ENCODE measurements at places on chromosomes 3 and 15.
A peak's percentile ranks its signal among the peaks of the same experiment; 100 is the strongest.

DNA sequence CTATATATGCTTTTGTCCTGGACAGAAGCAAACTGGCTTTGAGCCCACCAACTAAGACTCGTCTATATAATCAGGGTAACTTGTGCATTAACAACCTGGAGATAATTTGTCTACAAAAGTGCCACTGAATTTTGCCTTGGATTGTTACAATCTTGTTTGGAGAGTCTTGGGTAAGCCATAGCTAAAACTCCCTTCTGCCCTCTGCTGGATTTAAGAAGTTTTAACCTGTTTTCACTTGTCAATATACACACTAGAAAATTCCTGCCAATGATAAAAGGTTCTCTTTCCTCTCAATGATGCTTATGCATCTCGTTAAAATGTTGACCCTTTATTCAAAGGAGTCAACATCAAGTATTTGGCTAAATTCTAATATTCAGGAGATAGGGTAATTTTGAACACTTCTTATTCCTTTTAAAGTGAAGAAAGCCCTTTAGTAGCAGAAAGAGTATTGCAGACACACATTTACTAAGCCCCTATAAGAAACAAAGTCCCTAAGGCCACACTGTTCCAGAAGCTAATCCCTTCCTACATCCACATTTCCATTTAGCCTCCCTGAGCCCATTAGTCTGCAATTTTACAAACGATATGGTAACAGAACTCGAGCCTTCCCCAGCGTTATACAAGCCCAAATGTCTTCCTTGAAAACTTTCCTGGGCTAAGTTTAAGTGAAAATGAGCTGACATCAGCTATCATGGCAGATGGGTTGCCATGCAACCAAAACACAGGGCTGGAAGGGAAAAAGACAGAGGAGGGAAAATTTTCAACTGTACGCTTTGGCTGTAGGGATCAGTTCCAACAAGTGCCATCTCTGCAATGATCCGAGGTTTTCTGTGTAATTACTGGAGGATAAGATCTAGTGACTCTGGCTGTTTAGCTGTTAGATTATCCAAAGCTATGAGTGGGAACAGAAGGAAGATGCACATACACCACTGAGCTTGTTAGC lies 75.9 kb upstream of the FGF12 start:
- DNase-seq, result no peak

GRCh38 chr3:60536420-60536819 lies 714.8 kb downstream of the FHIT start:
- DNase-seq, result no peak

GRCh38 chr3:195929452-195929851 lies 21.1 kb upstream of the TNK2 start:
- no peak for DNase-seq

- DNase-seq, result no peak
Measured at GRCh38 chr3:72432246-72432645, 416.0 kb downstream of the SHQ1 start.

DNA sequence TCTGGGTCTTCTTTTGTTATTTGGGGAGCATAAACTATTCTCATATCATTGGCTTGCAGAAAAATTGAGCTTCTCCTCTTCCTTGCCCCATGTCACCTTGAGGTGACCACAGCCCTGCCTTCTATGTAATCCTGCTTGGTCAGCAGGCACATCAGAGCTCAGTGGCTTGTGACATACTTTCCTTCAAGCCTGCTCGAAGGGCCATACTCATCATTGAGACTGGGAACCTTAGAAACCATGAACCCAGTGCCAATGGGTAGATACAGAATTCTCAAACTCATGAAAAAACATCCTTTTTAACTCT lies 3.7 kb upstream of the CCR2 start:
- no peak for DNase-seq

DNA sequence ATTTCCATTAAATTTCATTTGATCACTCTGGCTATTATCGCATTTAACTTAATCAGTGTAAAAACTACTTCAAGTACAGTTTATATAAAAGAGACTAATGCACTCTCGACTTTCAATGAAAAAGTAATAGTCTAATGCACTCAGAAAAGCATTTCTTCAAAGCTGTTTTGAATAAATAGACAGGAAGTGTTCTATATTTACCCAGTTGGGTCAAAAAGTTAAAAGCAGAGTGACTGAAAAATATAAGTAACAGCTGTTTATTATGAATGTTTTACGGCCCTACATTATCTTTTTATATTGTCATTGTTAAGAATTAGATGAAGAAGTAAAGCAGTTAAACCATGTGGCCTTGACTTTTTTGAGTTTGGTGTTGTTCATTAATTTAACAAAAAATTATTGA lies 391.8 kb downstream of the ZPLD1 start:
- DNase-seq, result no peak

GRCh38 chr3:188360364-188360881 lies 206.5 kb downstream of the LPP start:
- DNase-seq, result no peak

GRCh38 chr3:188956839-188957489 lies 214.8 kb upstream of the TPRG1 start:
- DNase-seq, result peak; percentile 62

- DNase-seq, result no peak
Measured at GRCh38 chr15:41659855-41660234, 360 bp upstream of the MGA start.

- DNase-seq, result no peak
Measured at GRCh38 chr3:168645180-168645579, 549.5 kb upstream of the GOLIM4 start.

DNA sequence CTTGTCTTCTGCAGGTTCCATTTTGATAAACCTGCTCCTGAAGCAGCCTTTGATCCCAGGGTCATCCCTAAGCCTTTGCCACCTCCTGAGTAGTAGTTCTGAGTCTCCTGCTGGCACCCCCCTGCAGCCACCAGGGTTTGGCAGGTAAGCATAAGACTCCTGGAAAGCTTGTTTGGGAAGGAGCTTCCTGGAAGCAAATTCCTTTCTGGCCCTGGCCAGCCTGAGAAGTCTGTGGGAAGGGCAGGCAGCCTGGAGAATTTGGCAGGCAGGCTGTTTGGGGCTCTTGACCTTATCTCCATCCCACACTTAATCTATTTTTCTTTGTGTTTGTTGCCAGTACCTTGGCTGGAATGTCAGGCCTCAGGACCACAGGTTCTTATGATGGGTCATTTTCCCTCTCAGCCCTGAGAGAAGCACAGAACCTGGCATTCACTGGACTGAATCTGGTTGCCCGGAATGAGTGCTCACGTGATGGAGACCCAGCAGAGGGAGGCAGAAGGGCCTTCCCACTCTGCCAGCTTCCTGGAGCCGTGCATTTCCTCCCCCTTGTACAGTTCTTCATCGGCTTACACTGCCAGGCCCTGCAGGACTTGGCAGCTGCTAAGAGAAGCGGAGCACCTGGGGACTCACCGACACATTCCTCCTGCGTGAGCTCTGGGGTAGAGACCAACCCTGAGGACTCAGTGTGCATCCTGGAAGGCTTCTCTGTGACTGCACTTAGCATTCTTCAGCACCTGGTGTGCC lies 13.4 kb downstream of the ATRIP start:
- DNase-seq, result no peak

DNA sequence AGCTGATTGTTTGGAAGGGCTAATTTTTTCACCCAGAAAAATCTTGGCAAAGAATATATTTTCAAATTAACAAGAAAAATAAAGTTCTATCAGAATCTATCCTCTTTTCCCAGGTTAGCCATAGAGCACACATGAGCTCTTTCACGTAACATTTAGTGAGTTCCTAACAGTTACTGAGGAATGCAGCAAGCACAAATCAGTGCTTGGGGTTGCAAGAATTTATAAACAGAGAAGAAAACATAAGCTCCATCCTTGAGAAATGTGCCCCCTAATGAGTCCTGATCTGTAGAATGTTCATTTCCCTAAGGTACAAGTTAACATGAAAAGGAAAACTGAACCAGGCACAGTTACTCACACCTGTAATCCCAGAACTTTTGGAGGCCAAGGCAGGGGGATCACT lies 13.9 kb downstream of the EOGT start:
- no peak for DNase-seq

GRCh38 chr3:45135959-45136358 lies 10.2 kb downstream of the CDCP1 start:
- no peak for DNase-seq

DNA sequence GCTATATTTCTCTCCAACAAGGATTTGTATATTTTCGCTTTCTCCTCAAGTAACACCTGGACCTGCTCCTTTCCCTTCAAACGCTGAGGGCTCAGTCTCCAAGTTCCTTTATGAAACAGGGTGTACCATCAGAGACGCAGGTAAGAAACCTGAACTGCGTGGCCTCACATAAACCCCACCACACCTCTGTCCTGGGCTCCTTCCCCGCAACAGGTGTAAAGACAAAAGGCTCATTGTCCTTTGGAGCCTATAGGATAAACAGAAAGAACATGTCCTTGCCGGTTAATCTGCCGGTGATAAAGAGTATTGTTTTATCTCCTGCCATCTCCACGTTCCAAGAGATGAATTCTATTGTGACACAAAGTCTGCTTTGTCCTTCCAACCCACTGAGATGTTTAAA lies 111.8 kb upstream of the ADAMTS9 start:
- no peak for DNase-seq

GRCh38 chr3:185928496-185928895 lies 9.3 kb downstream of the TRA2B start:
- no peak for DNase-seq

GRCh38 chr3:169591983-169592644 lies 71.4 kb downstream of the MECOM start:
- no peak for DNase-seq

GRCh38 chr15:31330111-31330785 lies 3.6 kb downstream of the KLF13 start:
- no peak for DNase-seq

- no peak for DNase-seq
Measured at GRCh38 chr3:107985496-107985895, 105.3 kb downstream of the CD47 start.

GRCh38 chr15:48031973-48032372 lies 88.8 kb upstream of the SLC24A5 start:
- no peak for DNase-seq

DNA sequence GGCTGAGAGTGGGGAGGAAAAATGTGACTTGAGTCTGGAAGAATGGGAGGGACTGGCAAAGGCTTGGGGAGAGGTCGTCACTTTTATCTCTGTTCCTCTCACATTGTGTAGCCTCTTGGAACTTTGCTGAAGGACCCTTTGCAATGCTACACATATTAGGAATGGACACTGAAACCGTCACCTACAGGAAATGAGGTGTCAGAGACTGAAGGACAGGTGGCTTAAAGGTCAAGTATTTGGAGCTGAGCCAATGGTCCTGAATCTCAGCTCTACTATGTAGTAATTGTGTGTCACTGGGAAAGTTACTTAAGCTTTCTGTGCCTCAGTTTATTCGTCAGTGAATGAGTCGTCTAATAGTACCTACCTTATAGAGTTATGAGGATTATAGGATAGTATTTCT lies 14.7 kb downstream of the MCTP2 start:
- no peak for DNase-seq

DNA sequence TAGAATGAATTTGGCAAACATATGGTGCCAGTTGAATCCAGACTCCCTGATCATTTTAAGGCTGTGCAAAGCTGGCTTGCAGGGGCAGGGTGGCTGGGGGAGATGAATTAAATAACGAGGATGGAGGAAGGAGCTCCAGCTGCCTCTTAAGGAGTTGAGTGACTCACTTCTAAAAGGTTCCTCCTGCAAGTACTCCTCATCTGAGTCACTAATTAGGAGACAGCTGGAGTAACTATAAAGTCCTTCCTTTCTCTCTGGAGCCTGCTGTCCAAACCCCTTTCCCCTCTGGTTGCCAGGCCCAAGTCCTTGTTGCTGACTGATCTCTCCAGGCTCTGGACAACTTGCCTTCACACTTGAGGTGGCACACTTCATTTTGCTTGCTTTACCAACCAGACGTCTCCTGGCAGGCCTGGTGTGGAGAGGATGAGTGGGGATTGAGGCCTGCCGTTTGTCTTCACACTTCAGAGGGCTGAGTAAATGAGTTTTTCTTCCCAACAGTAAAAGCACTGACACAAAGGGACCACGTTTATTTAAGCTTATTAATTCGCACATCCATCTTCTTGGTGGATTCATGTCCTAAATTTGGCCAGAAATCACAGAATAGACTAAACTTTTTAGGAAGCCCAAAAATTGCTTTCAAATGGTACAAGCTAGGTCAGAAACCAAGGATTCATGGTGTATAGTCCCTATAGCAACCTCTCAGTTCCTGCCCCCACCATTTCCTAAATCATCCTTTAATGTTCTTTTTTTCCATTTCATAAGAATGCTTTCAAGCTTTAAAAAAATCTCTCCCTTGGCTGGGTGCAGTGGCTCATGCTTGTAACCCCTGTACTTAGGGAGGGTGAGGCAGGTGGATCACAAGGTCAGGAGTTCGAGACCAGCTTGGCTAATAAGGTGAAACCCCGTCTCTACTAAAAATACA lies 90.5 kb upstream of the MYRIP start:
- DNase-seq, result no peak

DNA sequence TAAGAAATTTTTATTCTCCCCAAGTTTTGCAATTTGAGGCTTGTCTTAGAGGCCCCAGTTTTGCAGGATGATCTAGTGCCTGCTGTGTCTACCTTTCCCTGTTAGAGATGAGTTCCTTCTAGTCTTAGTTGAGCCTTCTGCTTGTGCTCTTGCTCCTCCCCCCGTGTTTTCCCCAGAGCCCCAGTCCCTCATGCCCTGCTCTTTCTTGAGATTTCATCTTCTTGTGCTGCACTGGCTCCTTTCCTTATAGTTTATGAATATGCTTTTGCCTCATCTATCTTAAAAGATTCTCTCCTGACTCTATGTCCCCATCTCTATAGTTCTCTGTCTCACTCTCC lies 4.7 kb downstream of the GAP43 start:
- no peak for DNase-seq

GRCh38 chr15:89307046-89307587 lies 27.5 kb downstream of the POLG start:
- DNase-seq, result no peak

- DNase-seq, result no peak
Measured at GRCh38 chr15:57386976-57387375, 10.7 kb downstream of the CGNL1 start.

DNA sequence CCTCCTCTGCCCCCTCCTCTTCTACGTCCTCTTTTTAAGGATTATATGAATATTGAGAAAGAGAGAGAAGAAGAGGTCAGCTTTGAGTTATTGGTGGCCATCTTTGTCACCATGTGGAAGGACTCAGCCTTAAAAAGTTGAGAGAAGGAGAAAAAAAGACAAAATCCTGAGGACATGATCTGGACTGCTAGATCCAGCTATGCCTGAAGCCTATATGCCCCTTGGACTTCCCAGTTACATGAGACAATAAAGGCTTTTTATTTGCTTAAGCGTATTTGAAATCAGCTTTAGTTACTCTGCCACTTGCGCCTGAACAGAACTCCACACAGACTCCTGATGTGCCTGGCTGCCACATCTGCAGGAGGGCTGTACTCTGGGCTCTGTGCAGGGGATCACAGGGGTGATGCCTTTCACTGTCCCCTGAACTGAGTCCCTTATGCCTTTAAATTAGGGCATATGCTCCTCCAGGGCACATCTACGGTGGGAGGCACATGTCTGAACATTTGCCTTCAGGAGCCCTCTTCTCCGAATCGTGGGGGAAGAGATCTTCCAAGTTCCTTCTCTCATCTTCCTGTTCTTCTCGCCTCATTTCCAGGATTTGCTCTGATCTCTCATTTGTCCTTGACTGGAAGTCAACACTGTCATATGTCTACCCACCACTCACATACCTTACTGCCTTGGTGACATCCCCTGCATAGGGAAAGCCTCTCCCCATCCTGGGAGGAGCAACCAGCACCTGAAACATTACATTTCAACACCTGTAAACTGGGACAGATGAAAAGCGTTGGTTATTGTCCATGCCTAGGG lies 14.0 kb upstream of the PLA2G4E start:
- DNase-seq, result no peak
